ENCODE measurements at places on chromosomes 1 and 21. TPM values are rescaled to one million over a fixed set of nuclear protein-coding genes. Genes with fewer than 3 reads are reported as not detected.

Gene IRF6
- total RNA-seq: not detected

Gene SELENBP1
- not detected for total RNA-seq

GRCh38 chr1:151199873-151200581, 1.7 kb downstream of the PIP5K1A start:
- DNase-seq: no peak

Gene GBP2
- total RNA-seq: 74.1 TPM

Gene AK2
- total RNA-seq: 349 TPM

Gene TRIM46
- 10.7 TPM for total RNA-seq

DNA sequence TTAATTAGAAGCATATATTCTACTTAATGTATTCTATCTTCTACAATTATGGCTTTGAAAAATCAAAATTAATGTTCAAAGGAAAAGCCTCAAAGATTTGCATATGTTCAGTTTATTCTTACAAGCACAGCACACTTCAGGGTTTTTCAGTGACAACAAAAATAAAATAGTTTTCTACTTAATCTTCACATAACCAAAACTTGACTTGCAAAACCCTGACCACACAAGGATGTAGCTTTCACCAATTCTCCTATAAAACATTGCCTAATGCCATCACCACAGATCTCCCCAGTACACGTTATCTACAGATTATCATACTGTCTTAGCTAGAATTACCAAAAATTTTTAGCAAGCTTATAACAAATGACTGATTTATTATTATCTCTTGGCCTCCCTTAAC, 23.3 kb downstream of the LPAR3 start:
- DNase-seq: no peak

GRCh38 chr1:47805921-47806361, 191.2 kb downstream of the TRABD2B start:
- DNase-seq: no peak

DNA sequence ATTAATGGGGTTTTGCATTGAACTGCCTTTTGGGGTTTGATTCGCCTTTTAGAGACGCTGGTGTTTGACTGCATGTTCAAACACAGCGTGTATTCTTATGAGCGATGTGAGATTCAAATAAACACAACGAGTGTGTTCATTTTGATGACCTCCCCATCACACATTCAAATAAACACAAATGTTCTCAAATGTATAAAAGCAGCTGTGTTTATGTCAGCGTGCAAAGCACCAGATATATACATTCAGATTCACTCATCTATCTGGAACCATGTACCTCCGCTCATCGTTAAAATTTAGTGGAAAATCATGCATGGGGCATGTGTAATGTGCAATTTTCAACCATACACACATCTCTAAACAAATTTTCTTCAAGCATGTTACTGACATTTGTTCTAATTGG, 21.4 kb upstream of the LMO4 start:
- no peak for DNase-seq

Gene ANKRD34A
- 4.1 TPM for total RNA-seq

All from activated T-helper 2 cell treated with anti-CD3 and anti-CD28 coated beads, Interferon-gamma antibody, Interleukin-2, Interleukin-4, amounts not matched to agents 10 μg/mL and 5 μg/mL and 100 μg/mL, durations not matched to agents 14 hours and 24 hours and 36 hours (primary cell).